ENCODE measurements at places on chromosomes 4 and X. TPM values are rescaled to one million over a fixed set of nuclear protein-coding genes. Genes with fewer than 3 reads are reported as not detected.
A peak's percentile ranks its signal among the peaks of the same experiment; 100 is the strongest.

GRCh38 chrX:54484666-54485065 is 11.4 kb downstream of the FGD1 start:
- no peak for DNase-seq

DNA sequence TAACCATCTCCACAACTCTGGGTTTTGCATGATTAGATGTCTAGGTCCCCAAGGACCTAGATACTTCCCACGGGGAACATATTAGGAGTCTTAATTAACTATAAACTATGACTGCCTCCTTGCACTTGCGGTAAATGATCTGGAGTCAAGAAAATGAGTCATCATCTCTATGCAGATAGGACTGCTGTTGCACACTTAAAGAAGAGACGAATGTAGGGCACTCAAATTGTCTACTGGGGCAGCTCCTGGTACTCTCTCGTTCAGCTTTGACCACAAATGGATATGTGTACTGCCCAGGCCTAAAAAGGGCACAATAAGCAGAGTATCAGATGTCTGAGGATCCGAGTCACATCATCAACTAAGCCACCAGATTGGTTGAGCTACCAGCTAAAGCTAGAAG is 1783.4 kb upstream of the AGA start:
- no peak for DNase-seq

DNA sequence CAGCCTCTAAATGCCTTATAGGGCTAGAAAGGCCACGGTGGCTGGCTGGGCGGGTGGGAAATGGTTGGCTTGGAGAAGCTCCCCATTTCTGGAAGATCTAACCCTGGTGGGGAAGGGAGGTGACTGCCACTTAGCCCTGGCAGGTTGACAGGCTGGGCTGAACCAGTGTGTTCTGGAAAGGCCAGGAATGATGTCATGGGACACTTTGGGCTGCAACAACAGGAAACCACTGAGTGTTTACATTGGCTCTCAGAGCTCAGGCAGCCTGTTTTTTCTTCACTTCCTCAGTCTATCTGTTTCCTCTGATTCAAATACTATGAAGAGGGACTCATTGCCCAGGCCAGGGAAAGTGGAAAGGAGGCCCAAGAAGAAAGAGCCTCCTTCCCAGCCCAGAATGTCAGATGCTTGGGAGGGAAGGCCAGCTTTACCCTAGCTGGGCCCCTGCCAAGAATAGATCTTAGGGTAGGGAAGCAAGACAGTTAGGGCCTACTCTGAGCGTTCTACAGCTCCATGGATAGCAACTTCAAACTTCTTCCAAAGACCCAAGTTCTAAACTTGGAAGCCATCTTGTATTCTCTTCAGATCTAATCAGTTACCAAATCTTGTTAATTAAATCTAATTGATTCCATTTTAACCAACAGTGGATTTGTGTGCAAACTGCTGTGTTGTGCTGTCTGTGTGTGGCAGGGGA is 65.8 kb upstream of the MSN start:
- DNase-seq = peak; percentile 43

GRCh38 chr4:108830509-108831244 is 67.8 kb upstream of the ETNPPL start:
- no peak for DNase-seq

DNA sequence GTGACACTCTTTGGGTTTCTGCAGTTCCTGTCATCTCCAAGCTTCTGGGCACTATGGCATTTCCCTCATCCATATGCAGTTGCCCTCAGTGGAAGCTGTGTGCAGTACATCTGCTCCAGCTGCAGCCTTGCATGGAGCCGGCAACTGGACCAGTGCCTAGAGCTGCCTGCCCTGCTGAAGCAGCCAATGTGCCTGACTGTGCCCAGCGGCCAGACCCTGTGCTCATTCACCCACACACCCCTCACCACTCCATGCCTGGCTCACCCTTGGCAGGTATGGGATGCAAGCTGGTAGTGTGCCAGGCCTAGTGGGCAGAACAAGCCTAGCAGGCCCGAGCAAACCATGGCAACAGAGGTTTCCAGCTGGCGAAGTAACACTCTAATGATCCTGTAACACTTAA is 370.8 kb downstream of the FSTL5 start:
- no peak for DNase-seq

- DNase-seq = no peak
Measured at GRCh38 chrX:37603938-37604409, 32.5 kb downstream of the LANCL3 start.

DNA sequence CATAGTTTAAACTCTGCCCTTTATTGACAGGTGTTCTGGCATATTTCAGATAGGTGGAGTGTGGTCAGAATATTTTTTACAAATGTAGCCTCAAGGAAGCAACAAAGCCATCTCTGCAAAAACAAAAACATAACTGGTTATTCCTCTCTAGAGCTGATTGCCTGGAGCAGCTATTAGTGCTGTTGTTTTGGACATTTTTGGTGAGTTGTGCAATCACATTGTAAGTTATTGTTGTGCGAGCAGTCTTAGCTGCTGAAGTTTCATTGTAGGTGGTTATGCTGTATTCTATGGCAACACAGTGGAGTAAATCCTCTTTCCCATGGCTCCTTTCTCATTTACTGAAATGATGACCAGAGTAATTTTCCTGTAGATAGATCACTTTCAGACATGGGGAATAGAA is 1413.0 kb downstream of the PCDH7 start:
- DNase-seq = no peak

- no peak for DNase-seq
Measured at GRCh38 chr4:76364763-76365162, 56.2 kb downstream of the CCDC158 start.

DNA sequence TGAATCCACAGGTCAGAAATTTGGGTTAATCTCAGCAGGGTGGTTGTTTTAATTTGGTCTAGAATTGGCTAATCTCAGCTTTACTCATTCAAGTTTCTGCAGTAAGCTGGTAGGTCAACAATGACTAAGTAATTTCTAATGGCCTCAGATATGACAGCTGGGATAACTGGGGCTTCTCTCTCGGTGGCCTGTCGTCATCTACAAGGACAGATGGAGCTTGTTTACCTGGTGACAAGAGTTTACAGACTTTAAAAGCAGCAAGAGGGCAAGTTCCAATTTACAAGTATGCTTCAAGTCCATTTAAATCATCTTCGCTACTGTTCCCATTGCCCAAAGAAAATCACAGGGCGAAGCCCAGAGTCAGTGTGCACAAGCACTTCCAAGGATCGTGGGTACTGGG is 453.9 kb downstream of the PDHA2 start:
- no peak for DNase-seq

DNA sequence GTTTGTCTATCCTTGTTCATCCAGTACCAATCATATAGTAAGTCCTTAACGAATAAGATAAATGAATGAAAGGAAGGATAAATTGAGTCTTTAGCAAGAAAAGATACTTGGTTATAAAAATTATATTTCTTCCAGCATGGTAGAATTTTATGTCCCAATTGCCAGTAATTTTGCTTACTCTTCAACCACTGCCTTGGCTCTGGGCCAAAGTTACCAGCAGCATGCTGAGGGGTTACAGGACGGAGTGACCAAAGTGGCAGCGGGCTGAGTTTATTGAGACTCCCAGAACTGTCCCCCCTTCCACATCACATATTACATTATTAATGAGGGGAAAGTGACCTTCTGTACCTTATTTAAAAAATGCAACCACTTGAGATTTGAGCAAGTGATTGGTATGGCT is 121.7 kb downstream of the RASGEF1B start:
- DNase-seq = no peak

MTNR1A gene
- polyA plus RNA-seq = not detected

IGFBP7 gene
- polyA plus RNA-seq = 150 TPM

ETDB gene
- polyA plus RNA-seq = not detected

UNC5C gene
- 0.46 TPM for polyA plus RNA-seq

RASL11B gene
- polyA plus RNA-seq = 12.1 TPM

FAM9B gene
- not detected for polyA plus RNA-seq

SORCS2 gene
- polyA plus RNA-seq = 6.9 TPM

All from hindlimb muscle (tissue), 1 donor.